ENCODE measurements at places on chromosomes 3 and 15.

GRCh38 chr3:43499256-43499655 lies 122.6 kb downstream of the ANO10 start:
- no peak for DNase-seq

DNA sequence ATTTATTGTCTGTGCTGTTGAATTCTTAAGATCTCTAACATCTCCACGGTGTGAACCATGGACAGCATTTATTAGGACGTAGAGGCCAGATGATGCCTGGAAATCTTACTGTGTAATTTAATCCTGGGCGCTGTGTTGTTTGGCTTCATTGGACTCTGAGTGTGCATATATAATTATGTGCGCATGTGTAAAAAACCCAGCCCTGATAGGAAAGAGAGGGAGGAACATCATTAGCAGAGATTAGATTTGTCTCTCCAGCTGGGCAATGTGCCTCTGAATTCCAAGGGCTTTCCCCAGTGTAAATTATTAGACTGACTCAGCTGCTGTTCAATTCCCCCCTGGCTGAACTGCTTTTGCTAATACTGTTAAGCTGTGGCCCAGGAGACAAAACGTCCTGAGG lies 39.6 kb downstream of the MAP3K13 start:
- no peak for DNase-seq

DNA sequence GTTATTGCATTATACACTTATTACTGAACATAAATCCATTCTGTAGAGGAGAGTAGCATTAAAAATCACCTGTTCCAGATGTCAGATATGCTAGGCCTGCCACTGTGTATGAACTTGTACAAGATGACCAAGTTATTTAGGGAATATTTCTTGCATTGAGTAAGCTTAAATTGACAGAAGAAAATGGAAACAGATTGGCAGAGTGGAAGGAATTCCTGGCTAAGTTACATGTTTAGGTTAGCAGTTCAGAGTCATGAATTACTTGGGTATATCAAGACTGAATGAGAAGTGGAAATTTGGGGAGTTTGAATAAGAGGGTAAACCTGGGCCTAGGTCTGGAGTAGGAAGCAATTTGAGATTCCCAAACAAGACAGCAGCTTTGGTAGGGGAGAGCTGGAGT lies 44.6 kb downstream of the ARHGAP31 start:
- no peak for DNase-seq

GRCh38 chr3:13673207-13673606 lies 124.3 kb downstream of the FBLN2 start:
- peak; percentile 43 for DNase-seq
